Suprapubic skin (tissue), 4 donors: ENCODE measurements at places on chromosomes 2 and 18.

GRCh38 chr18:13279181-13280069, 60.9 kb downstream of the LDLRAD4 start:
- no peak for DNase-seq

- no peak for DNase-seq
Observed at GRCh38 chr18:38301621-38302020, 736.0 kb upstream of the CELF4 start.

DNA sequence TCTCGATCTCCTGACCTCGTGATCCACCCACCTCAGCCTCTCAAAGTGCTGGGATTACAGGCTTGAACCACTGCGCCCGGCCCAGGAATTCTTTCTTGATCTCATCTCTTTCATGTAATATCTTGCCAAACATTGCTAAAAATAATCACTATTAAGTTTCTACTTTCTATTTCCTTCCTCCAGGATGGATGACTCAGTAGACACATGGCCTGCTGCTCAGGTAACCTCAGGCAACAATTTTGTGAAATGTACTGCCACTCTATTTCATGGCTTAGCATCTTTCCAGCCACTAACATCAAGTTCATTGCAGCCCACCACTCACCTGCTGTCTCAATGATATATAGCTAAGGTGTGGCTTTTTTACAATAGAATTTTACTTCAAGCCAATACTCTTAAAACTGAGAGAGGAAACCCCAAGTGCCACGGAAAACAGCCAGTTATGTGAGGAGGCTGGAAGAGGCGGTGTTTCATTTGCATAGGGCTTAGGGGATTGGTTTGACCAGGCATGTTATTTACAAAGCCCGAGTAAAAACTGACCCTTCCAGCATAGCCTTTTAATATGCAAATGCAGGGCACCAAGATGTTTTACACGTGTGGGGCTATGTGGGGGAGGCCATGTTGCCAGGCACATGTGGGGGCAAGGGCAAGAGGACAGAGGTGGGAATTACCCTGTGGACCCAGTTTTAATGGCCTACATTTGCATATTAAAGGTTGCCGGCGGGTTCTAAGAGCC, 11.3 kb upstream of the SUMO1 start:
- DNase-seq = no peak

- no peak for DNase-seq
Observed at GRCh38 chr2:134153294-134153880, 100.5 kb upstream of the MGAT5 start.

DNA sequence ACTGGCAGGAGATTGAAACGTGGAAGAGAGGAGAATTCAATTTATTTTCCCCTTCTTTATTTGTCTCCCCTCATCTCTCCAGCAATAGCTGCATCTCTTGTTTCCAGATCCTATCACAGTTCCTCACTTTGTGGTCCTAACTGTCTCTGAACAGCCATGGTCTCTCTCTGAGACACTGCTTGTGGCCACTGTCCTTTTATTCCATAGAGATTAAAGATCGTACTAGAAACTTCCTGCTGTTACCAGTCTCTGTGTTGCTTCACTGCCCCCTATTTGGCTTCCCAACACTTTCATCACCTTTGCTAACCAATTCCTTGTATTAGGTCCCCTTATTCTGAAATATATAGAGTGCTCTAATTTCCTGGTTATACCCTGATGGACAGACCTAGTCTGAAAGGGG, 48.9 kb upstream of the CAVIN2 start:
- DNase-seq = no peak

DNA sequence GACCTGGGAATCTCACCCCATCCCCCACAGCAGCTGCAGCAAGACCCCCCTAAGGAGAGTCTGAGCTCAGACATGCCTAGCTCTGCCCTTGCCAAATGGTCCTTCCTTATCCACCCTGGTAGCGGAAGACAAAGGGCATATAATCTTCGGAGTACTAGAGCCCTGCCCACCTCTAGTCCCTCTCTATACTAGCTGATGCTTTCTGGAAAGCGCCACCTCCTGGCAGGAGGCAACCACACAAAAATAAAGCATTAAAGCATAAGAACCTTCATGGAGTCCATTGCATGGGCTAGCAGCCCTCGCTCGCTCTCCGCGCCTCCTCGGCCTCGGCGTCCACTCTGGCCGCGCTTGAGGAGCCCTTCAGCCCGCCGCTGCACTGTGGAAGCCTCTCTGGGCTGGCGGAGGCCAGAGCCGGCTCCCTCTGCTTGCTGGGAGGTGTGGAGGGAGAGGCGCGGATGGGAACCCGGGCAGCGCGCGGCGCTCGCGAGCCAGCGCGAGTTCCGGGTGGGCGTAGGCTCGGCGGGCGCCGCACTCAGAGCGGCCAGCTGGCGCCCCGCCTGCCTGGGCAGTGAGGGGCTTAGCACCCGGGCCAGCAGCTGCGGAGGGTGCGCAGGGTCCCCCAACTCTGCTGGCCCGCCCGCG, 941.2 kb downstream of the SUCLG1 start:
- DNase-seq = peak; percentile 42

GRCh38 chr2:11940799-11941198, 194.4 kb downstream of the LPIN1 start:
- DNase-seq = no peak

GRCh38 chr2:147373800-147374422, 470.9 kb upstream of the ACVR2A start:
- DNase-seq = no peak
